ENCODE measurements at places on chromosomes 12 and 14. TPM values are rescaled to one million over a fixed set of nuclear protein-coding genes. Genes with fewer than 3 reads are reported as not detected.

The LEMD3 gene
- total RNA-seq, result 34.6 TPM

The PRH2 gene
- total RNA-seq, result not detected

The CYP27B1 gene
- total RNA-seq, result 9.9 TPM

The GPR65 gene
- 8.0 TPM for total RNA-seq

The BEGAIN gene
- 2.5 TPM for total RNA-seq

The ADGRD1 gene
- total RNA-seq, result 0.59 TPM

The KERA gene
- not detected for total RNA-seq

The EID3 gene
- total RNA-seq, result 10.6 TPM

The IFNG-AS1 gene
- 0.41 TPM for total RNA-seq

The MTERF2 gene
- total RNA-seq, result 3.9 TPM

The ULK1 gene
- 28.4 TPM for total RNA-seq

The RNU4-1 gene
- 2,369 TPM for total RNA-seq

The PPM1H gene
- not detected for total RNA-seq

The SERPINA10 gene
- total RNA-seq, result not detected

The SLC7A7 gene
- total RNA-seq, result 0.61 TPM

The FAM161B gene
- total RNA-seq, result 0.76 TPM

The MAP1LC3B2 gene
- total RNA-seq, result 0.49 TPM

The LTB4R2 gene
- 8.9 TPM for total RNA-seq

The LRRC43 gene
- total RNA-seq, result not detected

The B3GNT4 gene
- total RNA-seq, result 0.29 TPM

The SLC7A8 gene
- not detected for total RNA-seq

The TMPRSS12 gene
- not detected for total RNA-seq

The MYF6 gene
- total RNA-seq, result not detected

The INTS13 gene
- 52.2 TPM for total RNA-seq

The EIF2S3B gene
- total RNA-seq, result 0.20 TPM
